ENCODE measurements at places on chromosomes 7 and 10. TPM values are rescaled to one million over a fixed set of nuclear protein-coding genes. Genes with fewer than 3 reads are reported as not detected.

Gene SLC13A1
- not detected for total RNA-seq

Gene FBXW4
- 42.4 TPM for total RNA-seq

Gene PLA2G12B
- not detected for total RNA-seq

Gene MYOZ1
- 0.19 TPM for total RNA-seq

Gene ZNF479
- not detected for total RNA-seq

Gene CCL24
- not detected for total RNA-seq

Gene ZNF736
- 13.0 TPM for total RNA-seq

Gene GOLGA7B
- total RNA-seq: not detected

Gene FAM170B
- total RNA-seq: 0.28 TPM

Gene MEST
- total RNA-seq: 384 TPM

Gene SEMA3E
- 0.38 TPM for total RNA-seq

Gene GIMAP5
- 0.28 TPM for total RNA-seq

Gene H2AZ2
- total RNA-seq: 221 TPM

Gene GRB10
- total RNA-seq: 60.4 TPM

Gene NT5C3A
- 16.1 TPM for total RNA-seq

Gene MLXIPL
- not detected for total RNA-seq
